ENCODE measurements at places on chromosomes 7 and 10.

DNA sequence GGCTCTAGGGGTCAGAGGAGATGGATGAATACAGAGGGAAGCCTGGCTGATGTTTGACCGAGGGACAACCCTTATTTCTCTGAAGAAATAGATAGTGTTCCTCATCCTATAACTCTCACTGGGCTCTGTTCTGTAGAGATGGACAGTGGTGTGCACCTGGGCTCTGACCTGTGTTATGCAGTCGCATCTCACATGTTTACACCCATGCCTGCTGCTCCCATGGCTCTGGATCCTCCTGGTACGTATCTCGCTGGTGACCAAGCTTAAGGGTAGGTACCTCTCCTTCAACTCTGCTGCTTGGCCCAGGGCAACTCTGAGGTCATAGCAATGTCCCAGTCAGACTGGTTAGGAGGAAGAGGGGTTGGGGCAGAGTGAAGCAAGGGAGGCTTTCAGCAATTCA lies 42.8 kb downstream of the ADRA2A start:
- DNase-seq, result no peak

DNA sequence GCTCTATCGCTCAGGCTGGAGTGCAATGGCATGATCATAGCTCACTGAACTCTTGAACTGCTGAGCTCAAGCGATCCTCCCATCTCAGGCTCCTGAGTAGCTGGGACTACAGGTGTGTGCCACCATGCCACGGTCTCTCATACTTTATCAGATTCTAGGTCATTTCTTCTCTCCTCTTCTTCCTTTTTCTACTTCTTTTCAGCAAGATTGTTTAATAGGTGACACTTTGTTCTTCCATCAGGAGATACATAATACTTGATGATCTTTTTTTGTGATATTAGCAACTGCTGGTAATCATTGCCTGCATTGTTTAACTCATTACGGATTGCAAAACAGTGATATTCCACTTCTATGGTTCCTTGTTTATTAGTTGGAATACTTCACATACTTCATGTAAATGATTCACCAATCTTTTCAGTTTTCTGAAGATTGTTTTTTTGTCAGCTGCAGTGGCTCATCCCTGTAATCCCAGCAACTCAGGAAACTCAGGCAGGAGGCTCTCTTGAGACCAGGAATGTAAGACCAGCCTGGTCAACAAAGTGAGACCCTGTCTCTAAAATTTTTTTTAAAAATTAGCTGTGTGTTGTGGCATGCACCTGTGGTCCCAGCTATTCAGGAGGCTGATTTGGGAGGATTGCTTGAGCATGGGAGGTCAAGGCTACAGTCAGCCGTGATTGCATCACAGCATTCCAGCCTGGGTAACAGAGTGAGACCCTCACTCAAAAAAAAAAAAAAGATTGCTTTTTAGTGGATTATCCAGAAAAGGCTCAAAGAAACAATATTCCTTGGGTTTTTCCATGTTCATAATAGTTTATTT lies 36.2 kb upstream of the CHST3 start:
- DNase-seq, result no peak

- DNase-seq, result no peak
These were observed 83.2 kb downstream of the PDE1C start for GRCh38 chr7:31986878-31987518.

- DNase-seq, result no peak
These were observed 26.8 kb upstream of the DGKI start for GRCh38 chr7:137873524-137873923.

DNA sequence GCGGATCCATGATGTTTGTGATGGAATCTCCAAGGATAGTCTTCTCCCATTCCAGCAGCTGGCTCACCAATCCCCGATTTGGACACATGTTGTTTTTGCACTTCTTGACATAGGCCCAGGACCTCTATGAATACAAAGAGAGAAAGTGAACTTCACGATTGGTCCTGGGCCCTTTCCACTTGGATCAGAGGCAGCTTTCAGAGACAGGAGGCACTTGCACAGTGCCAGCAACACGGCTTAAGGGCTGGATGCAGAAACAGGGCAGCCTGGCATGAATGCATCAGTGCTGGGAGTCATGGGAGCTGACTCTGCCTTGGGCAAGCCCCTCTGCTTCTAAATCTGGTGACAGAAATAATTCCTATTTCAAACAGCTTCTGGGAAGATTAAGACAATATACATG lies 2.1 kb upstream of the TMEM120A start:
- DNase-seq, result no peak

DNA sequence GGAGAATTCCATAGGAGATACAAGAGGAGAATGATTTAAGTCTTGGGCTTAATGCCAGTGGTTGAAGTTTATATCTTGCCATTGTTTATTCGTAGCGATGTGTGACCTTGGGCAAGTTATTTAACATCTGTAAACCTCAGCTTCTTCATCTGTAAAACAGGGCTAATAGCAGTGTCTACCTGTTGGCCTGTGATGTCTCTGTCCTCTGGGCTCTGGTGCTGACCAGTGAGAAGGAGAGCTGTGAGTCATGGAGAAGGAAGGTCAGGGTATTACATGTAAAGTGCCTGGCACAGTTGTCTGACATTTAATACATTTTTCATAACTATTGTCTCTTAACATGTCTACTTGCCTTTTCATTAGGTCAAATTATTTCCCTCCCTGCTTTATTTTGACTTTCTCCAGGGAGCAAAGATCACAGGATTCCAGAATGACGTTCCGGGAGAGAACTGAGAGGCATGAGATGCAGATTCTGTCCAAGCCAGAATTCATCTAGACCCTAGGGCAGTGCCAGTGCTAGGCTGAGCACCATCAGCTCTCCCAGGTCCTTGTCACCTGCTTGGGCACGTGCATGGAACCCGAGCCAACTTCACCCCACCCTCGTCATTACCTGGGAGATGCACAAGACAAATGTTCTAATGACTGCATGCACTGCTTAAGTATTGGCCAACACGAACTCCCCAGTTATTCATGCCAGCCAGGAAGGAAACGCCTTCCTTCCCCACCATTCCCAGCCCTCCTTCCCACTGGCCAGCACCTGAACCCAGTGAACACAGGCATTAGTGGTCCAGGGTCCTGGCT lies 187.9 kb downstream of the DPY19L1 start:
- DNase-seq, result no peak

GRCh38 chr7:118184565-118184940 lies 589 bp downstream of the LSM8 start:
- DNase-seq, result no peak

DNA sequence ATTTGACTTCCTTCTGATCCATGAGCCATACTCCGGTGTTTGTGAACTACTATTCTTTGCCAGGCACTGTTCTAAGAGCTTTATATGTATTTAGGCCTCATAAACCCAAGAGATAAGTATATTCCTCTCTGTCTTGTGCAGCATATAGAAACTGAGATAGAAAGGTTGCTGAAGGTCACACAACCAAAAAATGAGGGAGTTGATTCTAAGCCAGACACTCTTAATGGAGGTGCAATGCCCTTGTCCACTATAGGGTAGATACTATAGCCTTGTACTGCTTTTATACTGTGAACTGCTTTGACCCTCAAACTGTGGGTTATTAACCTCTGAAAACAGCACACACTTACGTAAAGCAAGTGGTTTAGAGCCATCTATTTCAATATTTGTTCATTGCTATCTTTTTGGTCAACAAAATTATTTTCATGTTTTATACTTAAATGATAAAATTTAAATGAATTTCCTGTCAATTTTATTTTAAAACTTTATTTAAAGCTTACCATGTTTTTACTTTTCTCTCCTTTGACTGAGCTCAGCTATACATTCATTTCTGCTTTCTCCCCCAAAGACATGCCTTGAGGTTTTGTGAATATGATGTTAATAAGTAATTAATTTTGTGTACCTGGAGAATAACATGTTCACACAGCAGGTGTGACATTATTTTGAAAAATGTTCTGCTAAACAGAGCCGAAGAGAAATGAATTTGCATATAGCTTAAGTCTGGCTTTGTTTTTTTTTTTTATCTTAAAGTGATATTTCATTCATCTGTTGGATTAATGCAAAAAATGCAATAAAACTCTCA lies 687.3 kb downstream of the DNAJB9 start:
- no peak for DNase-seq

DNA sequence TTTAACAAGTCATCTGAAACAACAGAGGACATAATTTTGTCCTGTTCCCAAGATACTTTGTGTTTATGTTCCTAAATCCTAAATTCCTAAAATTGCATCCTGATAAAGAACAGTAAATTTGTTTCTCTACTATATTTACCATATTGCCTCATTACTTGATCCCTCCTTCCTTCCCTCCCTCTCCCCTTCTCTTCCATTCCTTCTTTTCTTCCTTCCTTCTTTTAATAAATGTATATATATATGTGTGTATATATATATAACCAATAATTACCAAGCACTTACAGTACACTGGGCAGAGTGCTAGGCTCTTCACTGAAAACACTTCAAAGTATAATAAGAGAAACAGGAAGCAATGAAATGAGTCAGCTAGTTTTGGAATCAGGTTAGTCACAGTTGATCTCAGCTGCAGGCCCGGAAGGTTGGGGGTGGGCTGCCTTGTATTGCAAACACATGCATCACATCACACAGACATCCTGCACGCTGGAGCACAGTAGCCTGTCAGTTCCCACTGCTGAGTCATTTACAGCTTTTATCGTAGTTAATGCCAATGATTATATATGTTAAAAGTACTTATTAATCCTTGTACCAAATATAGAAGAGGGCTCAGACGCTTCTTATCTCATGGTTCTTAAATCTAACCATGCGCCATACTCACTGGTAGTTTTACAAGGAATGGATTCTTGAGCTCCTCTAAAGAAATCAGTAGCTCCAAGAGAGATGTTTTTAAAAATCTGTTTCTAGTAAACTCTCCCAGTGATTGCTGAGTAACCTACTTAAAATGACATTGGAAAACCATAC lies 551.7 kb downstream of the GRM8 start:
- DNase-seq, result no peak

- DNase-seq, result no peak
These were observed 199.7 kb downstream of the EXOC4 start for GRCh38 chr7:133452577-133452976.
